ENCODE measurements at places on chromosomes 3 and 15. TPM values are rescaled to one million over a fixed set of nuclear protein-coding genes. Genes with fewer than 3 reads are reported as not detected.

- DNase-seq = no peak
Measured at GRCh38 chr15:52559022-52559421, 9.8 kb downstream of the ARPP19 start.

DNA sequence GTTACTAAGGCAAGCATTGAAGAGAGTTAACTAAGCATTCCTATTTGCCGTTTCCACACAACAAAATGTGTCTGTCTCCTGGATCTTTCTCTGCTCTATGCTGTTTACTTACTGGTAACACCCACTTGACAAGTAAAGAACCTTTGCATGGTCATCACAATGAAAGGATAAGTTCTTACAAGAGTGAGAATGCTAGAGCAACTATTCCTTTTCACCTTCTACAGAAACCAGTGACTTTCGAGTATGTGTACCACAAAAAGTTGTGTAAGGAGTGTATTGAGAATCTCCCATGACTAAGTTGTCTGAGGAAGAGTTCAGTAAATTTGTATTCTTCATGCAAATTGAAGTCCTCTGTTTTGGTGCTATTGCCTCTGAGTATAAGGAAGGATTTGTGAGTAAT is 10.8 kb downstream of the TIPARP start:
- DNase-seq = no peak

DNA sequence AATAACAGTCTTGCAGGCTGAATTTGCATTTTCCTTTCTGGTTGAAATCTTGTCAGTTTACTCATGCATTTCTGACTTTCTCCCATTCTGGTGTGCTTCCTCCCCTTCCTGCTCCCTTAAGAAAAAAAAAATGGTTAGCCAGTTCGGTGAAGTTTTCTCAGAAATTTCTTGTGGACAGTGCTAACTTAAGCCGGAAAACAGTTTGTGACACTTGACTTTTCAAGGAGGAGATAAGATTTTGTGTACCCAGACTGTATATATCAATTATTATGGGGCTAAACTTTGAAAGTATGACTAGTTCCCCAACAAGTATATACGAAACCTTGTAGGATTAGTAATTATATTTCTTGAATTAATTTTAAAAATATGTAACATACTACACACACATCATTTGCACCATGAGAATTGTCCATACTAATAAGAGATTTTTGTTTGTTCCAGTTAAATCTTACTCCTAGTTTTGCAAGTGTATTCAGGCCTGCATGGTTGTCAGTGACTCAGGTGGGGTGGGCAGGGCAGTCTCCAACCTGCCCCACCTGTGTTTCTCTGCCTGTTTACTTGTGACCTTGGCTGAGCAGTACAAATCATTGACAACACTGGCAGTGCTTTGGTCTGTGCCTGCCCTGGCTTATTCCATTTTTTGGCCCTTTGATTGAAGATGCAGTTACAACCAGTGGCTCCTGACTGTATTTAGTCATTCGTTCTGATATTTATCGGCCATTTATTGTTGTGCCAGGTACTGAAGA is 19.1 kb downstream of the UBE2E1 start:
- DNase-seq = no peak

GRCh38 chr3:35789042-35789831 is 149.9 kb downstream of the ARPP21 start:
- DNase-seq = no peak

DNA sequence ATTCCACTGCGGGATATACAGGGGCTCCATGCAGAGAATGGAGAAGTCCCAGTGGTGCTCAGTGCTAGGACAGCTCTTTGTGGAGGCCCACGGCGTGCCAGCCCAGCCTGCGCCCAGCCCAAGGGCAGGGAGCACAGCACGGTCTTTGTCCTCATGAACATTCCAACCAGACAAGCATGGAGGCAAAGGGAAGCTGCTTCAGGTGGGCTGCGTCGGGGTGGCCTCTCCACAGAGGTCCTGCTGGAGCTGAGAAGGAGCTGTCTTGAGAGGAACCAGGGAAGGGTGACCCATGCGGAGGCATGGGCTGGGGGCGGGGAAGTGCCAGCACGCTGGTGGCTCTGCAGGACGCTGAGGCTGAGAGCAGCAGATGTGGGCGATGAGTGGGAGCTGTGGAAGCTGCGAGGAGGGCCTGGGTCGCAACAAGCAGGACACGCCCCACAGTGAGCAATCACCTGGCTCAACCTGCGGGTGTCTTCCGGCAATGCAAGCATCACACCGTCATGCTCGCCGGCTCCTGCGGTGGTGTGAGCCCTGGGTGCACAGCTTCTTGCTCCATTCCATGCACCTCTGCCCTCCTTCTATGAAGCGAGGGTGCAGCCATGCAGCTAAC is 14.0 kb upstream of the KLF15 start:
- DNase-seq = no peak

DNA sequence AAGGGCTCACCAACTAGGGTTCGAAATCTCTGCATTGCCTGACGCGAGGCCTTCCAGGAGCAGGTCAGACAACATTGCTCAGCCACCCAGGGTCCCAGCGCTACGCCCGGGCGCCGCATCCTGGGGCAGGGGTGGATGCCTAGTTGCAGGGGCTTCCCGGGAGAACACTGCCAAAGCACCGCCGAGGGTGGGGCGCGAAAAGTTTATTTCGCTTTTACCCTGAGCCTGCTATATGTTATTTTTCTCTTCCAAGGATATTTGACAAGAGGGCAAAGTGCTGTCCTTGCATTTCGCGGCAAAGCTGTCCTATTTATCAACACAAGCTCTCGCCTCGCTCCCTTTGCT is 549 bp upstream of the SOX14 start:
- no peak for DNase-seq

- no peak for DNase-seq
Measured at GRCh38 chr3:126533506-126533905, 9.6 kb downstream of the CHST13 start.

GRCh38 chr3:165545059-165545458 is 292.2 kb downstream of the BCHE start:
- no peak for DNase-seq

- DNase-seq = peak; percentile 63
Measured at GRCh38 chr3:53166781-53167291, 5.8 kb downstream of the PRKCD start.

DNA sequence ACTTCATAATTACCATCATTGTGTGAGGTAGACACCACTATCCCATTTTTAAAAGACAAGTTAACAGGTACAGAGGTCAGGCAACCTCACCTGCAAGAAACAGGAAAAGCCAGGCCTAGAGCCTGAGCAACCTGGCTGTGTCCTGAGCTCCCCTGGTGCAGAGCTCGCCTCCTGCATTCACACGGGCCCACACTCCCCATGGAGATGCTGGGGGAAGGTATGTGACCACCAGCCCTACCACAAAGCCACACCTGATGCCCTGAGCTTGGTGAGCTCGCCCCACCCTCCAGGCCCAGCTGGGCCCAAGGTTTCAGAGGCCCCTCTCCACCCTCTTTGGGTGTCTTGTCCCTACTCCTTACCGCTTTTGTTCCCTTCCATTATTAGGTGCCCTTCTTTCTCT is 1.2 kb upstream of the EFCAB12 start:
- no peak for DNase-seq

DNA sequence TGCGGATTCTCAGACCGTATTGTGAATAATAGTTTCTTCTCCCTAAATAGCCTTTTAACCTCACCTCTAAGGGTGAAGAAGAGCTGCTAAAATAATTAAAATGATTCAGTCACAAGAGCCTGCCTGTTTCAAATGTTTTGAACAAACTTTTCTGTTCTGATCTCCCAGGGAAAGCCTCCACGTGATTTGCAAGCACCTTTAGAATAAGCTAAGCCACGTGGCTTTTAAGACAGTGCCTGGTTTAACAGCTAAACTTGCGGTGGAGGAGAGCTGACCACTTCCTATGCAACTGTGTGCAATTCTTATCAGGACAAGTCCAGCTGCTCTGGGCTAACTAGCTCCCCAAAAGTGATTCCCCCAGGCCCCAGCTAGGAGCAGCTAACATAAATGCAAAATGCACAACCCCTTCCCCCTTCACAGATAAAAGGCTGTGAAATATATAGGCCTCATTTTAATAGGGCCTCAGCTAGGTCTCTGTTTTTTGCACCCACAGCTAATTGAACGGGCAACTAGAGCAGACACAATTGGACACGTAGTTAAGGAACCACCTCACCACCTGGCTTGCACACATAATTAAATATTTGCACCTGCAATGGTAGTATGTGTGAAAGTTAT is 401.2 kb upstream of the NR2F2 start:
- DNase-seq = peak; percentile 42

DNA sequence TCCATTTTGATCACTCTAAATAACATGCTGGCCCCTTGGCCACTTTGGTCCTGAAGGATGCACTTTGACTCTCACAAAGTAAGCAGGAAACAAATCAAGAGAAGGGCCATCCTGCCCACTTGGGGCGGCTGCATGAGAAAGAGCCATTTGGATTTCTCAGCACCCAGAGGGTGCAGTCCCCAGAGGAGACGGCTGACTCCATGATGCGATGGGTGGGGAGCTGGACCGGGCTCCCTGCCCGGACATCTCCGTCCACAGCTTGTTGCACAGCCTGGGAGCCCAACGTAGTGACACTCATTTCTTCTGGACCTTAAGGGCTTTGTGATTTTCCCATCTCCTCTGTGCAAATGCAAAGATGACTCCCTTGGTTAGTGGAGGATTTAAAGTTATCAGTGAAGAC is 4.0 kb upstream of the HRH1 start:
- DNase-seq = no peak

GRCh38 chr3:182390421-182390820 is 402.9 kb upstream of the ATP11B start:
- no peak for DNase-seq

- DNase-seq = no peak
Measured at GRCh38 chr3:73622091-73622805, 2.5 kb downstream of the PDZRN3 start.

- DNase-seq = peak; percentile 74
Measured at GRCh38 chr3:32391643-32392535, at the start of gene CMTM7. TSS of gene CMTM7 (plus strand) at chr3:32391853. CDS start at chr3:32391907, 54 bp downstream.

DNA sequence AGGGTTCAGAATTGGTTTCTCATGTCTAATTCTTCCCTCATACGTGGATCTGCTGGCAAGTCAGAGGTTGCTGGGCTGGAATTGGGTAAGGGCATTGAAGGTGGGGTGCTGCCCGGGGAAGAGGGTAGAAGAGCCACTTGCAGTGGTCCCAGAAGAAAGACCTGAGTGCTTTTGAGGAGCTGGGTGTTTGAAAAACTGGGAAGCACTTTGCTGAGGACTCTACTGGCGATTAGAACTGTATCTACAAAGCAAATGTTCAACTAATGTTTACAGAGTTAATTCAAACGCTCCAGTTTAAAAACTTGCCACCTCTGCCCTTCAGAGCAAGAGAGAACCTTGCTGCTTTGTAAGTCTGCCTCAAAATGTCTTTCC is 21.9 kb downstream of the TRIM71 start:
- DNase-seq = no peak

DNA sequence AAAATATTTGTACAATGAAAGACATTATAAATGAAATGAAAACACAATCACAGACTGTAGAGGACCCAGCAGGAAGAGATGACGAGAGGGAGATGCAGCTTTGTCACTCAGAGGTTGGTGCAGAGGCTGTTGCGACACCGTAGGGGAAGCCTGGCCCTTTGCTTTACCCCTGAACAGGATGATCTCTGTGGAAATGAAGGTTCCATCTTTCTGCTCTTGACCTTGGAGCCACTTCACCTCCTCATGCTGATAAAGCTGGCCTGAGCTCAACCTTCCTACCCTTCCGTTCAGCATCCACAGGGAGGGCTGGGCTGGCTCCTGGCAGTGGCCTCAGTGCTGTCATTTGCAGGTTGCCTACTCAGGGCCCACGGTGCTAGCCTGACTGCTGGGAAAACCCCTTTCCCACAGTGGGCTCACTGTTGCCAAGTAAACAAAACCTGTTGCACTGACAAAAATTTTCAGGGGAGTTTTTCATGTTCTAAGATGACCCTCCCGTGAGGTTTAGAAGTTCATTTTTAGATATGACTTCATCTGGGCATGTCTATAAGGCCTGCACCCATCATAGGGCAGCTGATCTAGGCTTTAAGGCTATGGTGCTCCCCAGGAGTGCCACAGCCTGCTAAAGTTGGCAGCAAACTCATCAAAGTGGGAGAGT is 3.0 kb upstream of the CD80 start:
- DNase-seq = no peak

- DNase-seq = peak; percentile 9
Measured at GRCh38 chr3:56878074-56878473, 76.3 kb upstream of the ARHGEF3 start.

GRCh38 chr15:100517846-100518245 is 10.9 kb downstream of the CERS3 start:
- DNase-seq = no peak

GRCh38 chr3:69842789-69843188 is 103.5 kb downstream of the MITF start:
- no peak for DNase-seq

GRCh38 chr3:60552581-60552980 is 698.7 kb downstream of the FHIT start:
- DNase-seq = no peak

DNA sequence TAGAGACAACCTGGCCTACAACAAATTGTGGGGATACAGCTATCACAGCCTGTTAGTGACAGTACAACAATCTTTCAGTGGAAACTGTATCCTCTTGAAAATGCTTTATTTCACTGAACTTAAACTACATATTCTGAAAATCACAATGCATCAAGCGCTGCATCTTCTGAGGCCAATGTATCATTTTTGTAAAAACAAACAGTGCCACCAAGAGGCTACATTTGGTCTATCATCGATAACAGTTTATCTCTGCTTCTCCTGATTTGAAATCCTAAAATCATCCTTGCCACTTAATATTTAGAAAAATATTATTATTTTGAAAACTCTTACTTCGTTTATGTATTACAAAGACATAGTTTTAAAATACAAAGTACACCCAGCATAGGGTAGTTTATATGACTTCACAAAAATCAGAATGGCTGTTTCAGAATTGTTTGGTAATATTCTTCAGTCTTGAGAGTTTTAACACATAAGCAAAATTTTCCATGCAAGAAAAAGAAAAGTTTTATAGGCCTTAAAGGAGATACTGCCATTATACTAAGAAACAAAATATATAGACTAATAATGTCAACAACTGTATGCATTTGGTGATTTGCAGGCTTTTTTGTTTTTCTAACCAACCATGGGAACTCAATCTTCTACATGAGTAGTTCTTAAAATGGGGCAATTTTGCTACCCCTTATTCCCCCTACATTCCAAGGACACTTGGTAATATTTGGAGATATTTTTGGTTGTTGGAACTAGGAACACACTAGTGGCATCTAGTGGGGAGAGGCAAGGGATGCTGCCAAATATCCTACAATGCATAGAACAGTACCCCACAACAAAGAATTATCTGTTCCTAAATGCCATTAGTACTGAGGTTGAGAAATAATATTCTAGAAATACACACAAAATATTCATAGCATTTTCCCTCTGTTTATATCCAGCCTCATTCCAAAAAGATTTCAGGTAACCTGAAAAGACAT is 42.3 kb downstream of the WDR72 start:
- DNase-seq = no peak

- no peak for DNase-seq
Measured at GRCh38 chr3:150931745-150932144, 26.5 kb upstream of the MINDY4B start.

Gene PRSS50
- total RNA-seq = not detected

Gene PLS1
- total RNA-seq = 31.6 TPM

Gene CHRNA7
- total RNA-seq = 4.7 TPM

Gene PTX3
- 48.3 TPM for total RNA-seq

Gene CSPG4
- total RNA-seq = 24.7 TPM

Gene SLCO2A1
- 4.8 TPM for total RNA-seq

Gene LOXL1
- 161 TPM for total RNA-seq
